ENCODE measurements at places on chromosomes 2 and 18.

DNA sequence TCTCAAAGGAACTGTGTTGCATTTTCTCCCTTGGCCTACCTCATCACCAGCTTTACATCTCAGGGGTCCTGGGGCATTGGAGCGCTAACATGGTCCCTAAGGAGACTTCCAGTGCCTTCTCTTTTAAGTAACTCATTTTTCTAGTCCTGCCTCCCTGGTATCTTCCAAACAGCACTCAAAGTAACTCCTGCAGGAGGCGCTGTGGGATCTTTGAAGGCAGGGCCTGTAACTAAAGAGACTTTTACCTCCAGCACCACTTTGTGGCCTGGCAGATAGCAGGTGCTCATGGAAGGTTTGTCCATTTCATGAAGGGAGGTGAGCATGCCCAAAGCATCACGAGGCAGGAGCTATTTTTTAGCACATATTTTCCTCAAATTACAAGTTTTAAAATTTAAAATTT lies 411.0 kb upstream of the GYPC start:
- DNase-seq: no peak

- no peak for DNase-seq
Measured at GRCh38 chr2:104432401-104432800, 421.5 kb upstream of the POU3F3 start.

- no peak for DNase-seq
Measured at GRCh38 chr2:162646794-162647193, 191.8 kb downstream of the KCNH7 start.

DNA sequence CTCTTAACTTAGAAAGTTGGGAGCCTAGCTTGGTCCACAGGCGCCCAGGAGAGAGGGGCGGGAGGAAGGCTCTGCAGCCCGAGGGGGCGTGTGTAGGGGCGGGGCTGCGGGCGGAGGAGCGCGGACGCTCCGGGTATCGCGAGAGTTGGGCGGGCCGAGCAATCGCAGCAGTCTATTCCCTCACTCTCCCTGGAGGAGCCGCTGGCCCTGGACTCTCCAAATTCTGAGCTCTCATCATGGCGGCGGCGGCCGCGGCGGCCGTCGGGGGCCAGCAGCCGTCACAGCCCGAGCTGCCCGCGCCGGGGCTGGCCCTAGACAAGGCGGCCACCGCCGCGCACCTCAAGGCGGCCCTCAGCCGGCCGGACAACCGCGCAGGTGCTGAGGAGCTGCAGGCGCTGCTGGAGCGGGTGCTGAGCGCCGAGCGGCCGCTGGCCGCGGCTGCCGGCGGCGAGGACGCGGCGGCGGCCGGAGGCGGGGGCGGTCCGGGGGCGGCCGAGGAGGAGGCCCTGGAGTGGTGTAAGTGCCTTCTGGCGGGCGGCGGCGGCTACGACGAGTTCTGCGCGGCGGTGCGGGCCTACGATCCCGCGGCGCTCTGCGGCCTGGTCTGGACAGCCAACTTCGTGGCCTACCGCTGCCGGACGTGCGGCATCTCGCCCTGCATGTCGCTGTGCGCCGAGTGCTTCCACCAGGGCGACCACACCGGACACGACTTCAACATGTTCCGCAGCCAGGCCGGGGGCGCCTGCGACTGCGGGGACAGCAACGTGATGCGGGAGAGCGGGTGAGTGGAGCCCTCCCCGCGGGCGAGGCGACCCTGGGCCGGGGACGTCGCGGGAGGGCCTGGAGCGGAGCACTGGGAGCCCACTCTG lies at the start of gene UBR3:
UBR3 (plus strand) TSS at position 183 of the 869 bp plus-strand sequence; CDS start at position 237, 54 bp downstream.
- peak; percentile 81 for DNase-seq

- no peak for DNase-seq
Measured at GRCh38 chr2:181523756-181524155, 66.6 kb downstream of the ITGA4 start.

DNA sequence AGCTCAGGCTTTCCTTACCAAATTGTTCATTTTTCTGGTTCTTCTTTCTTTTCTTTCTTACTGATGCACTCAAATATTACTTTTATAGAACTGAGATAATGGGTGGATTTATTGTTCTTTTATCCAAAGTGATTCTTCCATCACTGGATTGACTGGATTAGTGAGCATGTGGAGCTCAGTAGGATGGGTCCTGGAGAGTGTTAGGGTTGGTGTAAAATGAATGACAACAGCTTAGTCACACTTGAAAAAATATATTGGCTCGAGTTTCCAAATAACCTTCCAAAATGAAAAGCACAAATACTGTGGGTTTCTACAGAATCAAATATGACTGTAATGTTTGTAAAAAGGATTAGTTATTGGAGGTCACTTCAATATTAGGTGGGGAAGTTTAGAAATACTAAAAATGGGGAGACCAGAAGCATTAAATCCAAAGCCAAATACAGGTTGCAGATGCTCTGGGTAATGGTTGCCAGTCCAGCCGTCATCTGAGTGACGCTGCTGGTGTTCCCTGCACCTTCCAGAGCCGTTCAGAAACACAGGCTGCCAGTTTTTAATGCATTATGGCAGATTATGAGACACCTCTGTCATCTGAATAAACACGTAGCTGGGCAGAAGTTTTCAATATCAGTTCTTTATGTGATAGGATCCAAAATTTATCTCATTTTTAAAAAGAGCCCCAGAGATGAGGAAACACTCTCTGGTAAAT lies 294.8 kb upstream of the NRP2 start:
- no peak for DNase-seq

DNA sequence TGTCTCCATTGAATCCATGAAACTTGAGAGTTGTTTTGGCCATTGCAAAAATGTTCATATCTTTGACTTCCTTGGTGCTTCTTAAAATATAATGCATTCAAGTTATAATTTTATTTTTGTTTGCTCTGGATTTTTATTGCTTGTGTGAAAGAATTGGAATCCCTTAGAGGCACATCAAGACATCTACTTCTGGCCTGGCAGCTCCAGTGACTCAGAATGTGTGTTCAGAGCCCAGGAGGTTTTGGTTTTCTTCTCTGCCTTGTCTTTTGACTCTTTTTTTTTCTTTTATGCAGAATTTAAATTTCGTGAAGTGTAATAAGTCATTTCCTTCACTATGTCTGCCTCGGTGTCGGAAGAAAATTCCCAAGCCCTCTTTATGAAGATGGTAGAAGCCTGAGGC lies 180.2 kb downstream of the LTBP1 start:
- no peak for DNase-seq

- no peak for DNase-seq
Measured at GRCh38 chr2:60523963-60524362, 29.5 kb downstream of the BCL11A start.

GRCh38 chr18:48733643-48734253 lies 194.9 kb downstream of the CTIF start:
- no peak for DNase-seq

GRCh38 chr2:138175066-138175465 lies 210.8 kb downstream of the HNMT start:
- no peak for DNase-seq

DNA sequence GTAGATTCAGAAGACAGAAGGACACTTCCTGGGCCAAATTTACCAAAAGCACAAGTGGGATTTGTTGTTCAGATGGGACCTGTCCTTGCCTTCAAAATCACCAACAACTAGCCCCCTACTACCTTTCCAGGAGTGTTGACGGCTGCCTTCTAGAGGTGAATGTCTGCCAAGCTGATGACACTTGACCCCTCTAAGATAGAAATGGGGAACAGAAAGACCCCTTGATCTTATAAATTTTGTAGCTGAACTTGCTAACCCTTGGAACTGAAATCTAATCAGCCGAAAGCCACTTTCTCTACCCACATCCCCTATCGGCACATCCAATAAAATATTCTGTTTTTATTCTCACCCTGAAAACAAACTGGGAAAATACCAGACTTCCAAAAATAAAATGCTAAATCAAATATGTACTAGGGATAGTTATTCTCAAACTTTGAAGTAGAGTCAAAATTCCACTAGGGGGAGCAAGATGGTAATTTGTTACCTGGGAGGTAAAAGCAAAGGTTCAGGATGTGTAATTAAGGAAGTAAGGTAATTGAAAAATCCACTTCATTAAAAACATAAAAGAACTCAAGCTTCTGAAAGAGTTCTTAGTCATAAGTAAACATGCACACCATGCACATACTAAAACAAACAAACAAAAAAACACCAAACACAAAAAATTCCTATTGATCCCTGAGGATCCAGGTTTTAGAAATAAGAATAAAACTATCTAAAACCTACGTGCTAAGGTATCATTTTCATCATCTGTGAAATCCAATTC lies 119.2 kb downstream of the ANKRD44 start:
- no peak for DNase-seq

- DNase-seq: no peak
Measured at GRCh38 chr2:239596253-239596652, 195.4 kb upstream of the HDAC4 start.

GRCh38 chr2:83365476-83365875 lies 1093.6 kb downstream of the SUCLG1 start:
- no peak for DNase-seq

GRCh38 chr2:235432741-235433520 lies 60.9 kb upstream of the AGAP1 start:
- no peak for DNase-seq

DNA sequence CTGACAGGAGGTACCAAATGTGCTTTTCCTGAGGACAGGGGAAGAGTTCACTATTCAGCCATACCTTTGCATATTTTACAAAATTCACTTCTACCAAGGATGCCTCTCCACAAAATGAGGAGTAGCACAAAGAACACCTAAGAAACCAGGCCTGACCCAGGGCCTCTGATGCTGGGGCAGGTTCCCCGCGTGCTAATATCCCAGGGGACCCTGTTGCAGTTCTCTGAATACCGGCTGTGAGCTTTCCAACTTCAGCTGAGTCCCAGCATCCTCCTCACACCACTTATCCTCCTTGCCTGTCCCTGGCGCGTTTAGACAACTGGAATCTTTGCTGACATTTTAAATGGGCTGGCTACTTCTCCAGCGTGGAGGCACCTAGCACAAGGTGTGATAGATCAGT lies 142.3 kb downstream of the BCL2 start:
- DNase-seq: no peak

DNA sequence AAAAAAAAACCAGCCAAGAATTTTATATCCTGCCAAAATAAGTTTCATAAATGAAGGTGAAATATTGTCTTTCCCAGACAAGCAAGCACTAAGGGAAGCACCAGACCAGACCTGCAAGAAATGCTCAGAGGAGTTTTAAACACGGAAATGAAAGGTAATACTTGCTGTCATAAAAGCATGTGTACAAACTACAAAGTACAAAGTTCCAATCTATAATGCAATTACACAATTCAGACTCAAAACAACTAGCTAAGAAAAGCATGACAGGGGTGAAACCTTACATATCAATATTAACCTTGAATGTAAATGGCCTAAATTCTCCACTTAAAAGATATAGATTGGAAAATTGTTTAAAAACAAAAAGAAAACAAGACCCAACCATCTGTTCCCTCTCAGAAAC lies 45.0 kb upstream of the ASXL3 start:
- no peak for DNase-seq

DNA sequence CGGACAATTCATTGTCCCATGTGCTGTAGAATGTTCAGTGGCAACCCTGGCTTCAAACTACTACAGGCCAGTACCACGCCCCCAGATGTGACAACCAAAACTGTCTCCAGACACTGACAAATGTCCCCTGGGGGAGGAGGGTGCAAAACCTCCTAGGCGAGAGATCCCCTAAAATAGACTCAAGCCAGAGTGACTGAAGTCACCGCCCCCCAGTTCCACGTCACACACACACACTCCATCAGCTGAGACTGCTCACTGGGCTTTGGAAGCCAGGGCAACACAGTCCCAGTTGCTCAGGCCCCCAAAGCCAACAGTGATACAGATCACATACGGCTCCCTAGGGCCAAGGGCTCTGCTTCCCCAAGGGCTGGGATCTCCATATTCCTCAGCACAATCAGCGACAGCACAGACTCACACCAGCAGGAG lies 19.1 kb downstream of the HDAC4 start:
- DNase-seq: no peak

- DNase-seq: no peak
Measured at GRCh38 chr2:69525261-69525660, 88.0 kb upstream of the NFU1 start.

DNA sequence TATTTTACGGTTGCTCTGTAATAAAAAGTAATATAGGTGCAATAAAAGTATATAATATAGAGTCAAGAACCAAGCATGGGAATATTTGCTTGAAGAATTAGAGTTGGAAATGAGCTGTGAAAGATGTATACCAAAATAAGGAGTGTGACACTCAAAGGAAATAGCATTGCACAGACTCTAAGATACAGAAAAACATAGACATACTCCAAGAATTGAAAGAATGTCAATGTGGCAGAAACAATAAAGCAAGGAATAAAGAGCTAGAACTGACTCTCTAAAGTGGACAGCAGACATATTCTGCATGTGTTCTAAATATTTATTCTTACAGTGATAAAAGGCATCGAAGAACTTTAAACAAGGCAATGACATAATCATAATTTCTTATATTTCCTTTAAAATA lies 561.1 kb upstream of the SETBP1 start:
- no peak for DNase-seq

DNA sequence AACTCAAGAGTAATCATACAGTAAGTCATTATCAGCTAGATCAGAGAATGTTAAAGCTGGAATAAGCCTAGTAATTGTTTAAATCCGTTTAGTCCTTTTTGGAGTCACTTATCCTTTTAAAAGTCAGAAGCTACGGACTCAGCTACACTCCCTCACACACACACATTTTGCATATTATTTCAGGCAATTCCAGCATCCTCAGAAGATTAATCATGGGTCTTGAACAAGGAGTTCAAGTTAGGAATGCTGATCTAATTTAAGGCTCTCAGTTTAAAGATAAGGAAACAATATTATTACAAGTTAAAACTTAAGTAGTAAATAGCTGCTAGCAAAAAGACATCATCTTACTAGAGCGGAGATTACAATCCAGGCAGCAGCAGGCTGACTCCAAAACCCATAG lies 74.3 kb downstream of the GTF3C3 start:
- DNase-seq: no peak

DNA sequence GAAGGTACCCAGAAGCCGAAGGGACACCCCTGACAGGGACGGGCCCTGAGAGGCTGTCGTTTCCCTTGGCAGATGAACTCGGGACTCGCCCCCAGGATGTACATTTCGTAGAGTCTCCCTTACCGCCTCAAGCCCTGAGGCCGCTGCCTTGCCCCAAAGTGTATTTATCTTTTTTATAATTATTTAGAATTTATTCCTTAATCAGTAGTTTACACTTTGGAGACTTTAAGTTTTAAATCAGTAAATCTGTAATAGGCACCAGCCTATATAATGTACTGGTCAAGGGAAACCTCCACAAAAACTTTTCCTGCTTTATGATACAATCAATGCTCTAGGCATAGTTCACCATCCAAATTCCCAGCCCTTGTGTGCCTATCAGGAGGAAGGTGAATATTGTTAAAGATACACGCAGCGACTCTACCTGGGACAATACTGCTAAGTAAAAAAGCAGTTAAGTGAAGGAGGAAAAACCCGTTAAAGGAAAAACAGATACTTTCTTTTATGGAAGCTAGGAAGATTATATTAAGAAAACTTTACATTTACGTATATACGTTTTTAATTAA lies 848 bp downstream of the VRK2 start:
- DNase-seq: no peak

Measured in effector memory CD4-positive, alpha-beta T cell (primary cell).